ENCODE measurements at places on chromosomes 4 and X.

GRCh38 chrX:97009391-97009790 is 125.7 kb downstream of the RPA4 start:
- H3K27me3 ChIP-seq = peaks cover 8% of the 10 kb centered on the region
- no peak for DNase-seq
- no peaks in the 10 kb centered on the region for H3K36me3 ChIP-seq
- no peak overlapping the region for H3K27ac ChIP-seq

- H3K4me3 ChIP-seq = no peak overlapping the region
- no peak for DNase-seq
- no peaks in the 10 kb centered on the region for H3K4me1 ChIP-seq
- H3K27me3 ChIP-seq = no peaks in the 10 kb centered on the region
These were observed 35.8 kb upstream of the UCP1 start for GRCh38 chr4:140604544-140604943.

- peaks cover 75% of the 10 kb centered on the region for H3K4me1 ChIP-seq
- no peaks in the 10 kb centered on the region for H3K27me3 ChIP-seq
- H3K27ac ChIP-seq = peak overlapping the region; percentile 92
- DNase-seq = no peak
These were observed 6.3 kb downstream of the KLF3 start for GRCh38 chr4:38670109-38670901.

- H3K4me1 ChIP-seq = no peaks in the 10 kb centered on the region
- H3K27ac ChIP-seq = no peak overlapping the region
- H3K4me3 ChIP-seq = no peak overlapping the region
- H3K27me3 ChIP-seq = no peaks in the 10 kb centered on the region
- DNase-seq = no peak
- H3K36me3 ChIP-seq = no peaks in the 10 kb centered on the region
These were observed 69.9 kb downstream of the GASK1B start for GRCh38 chr4:158102904-158103303.

DNA sequence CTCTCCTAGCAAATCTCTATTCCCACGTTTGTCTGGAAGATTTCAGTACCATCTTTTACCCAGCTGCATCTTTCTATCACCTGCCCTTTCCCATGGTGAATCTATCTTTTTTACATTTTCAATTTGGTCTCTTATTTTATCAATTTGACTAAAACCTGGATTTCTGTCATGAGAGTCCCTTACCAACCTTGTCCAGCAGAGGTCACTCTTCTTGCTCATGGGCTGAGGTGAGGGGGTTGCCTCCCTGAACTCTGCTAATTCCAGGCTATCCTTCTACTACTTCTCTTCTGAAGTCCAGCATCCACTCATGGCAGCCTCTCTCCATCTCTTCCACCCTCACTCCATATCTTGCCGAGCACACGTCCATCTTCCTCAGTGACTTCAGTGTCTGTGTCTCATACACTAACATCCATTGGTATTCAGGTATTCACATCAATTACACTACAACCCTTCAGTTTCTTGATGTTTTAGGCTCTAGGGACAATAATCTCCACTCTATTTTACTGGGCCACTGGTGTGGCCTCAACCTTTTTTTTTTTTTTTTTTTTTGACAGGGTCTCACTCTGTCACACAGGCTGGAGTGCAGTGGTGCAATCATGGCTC is 17.8 kb upstream of the ZNF827 start:
- H3K4me3 ChIP-seq = no peak overlapping the region
- H3K36me3 ChIP-seq = no peaks in the 10 kb centered on the region
- H3K27ac ChIP-seq = no peak overlapping the region
- H3K4me1 ChIP-seq = no peaks in the 10 kb centered on the region

- DNase-seq = no peak
- H3K36me3 ChIP-seq = no peaks in the 10 kb centered on the region
- H3K4me3 ChIP-seq = no peak overlapping the region
These were observed 11.4 kb downstream of the RNF150 start for GRCh38 chr4:141121768-141122454.

GRCh38 chr4:122047456-122048425 is 95.9 kb upstream of the TRPC3 start:
- H3K27ac ChIP-seq = no peak overlapping the region
- H3K4me1 ChIP-seq = no peaks in the 10 kb centered on the region
- DNase-seq = no peak
- no peaks in the 10 kb centered on the region for H3K36me3 ChIP-seq
- H3K4me3 ChIP-seq = no peak overlapping the region

GRCh38 chr4:1846580-1846979 is 9.4 kb downstream of the LETM1 start:
- no peak overlapping the region for H3K4me3 ChIP-seq
- no peaks in the 10 kb centered on the region for H3K4me1 ChIP-seq
- no peak overlapping the region for H3K27ac ChIP-seq
- DNase-seq = no peak

GRCh38 chr4:140862177-140862442 is 105.9 kb upstream of the TBC1D9 start:
- no peak for DNase-seq
- H3K4me3 ChIP-seq = no peak overlapping the region

GRCh38 chrX:53683556-53684414 is 2.7 kb downstream of the HUWE1 start:
- H3K4me1 ChIP-seq = no peaks in the 10 kb centered on the region
- no peaks in the 10 kb centered on the region for H3K27me3 ChIP-seq

DNA sequence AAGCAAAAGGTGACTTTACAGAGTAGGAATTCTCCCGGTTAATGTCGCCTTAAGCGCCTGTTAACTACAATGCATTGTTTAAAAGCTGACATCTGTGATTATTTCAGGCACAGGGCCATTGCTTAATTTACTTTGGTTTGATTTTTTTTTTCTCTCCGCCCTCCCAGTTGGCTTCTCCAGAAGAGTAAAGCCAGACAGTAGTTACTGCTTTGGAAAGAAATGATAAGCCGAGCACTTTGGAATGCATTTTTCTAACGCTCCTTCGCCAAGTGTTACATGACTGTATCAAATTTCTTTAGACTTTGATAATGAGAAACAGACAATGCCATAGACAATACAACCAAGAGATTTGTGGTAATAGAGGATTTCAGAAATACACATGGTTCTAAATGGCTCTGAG is 383.0 kb upstream of the TENM3 start:
- H3K4me3 ChIP-seq = no peak overlapping the region
- no peaks in the 10 kb centered on the region for H3K4me1 ChIP-seq
- H3K27ac ChIP-seq = no peak overlapping the region

- no peaks in the 10 kb centered on the region for H3K4me1 ChIP-seq
- H3K36me3 ChIP-seq = no peaks in the 10 kb centered on the region
- H3K27ac ChIP-seq = no peak overlapping the region
- no peaks in the 10 kb centered on the region for H3K27me3 ChIP-seq
- DNase-seq = no peak
These were observed 3.3 kb downstream of the MYL5 start for GRCh38 chr4:677431-678293.

GRCh38 chr4:127162741-127163140 is 470.0 kb upstream of the INTU start:
- H3K27me3 ChIP-seq = no peaks in the 10 kb centered on the region
- H3K36me3 ChIP-seq = no peaks in the 10 kb centered on the region
- no peak overlapping the region for H3K27ac ChIP-seq
- no peak overlapping the region for H3K4me3 ChIP-seq
- DNase-seq = no peak

DNA sequence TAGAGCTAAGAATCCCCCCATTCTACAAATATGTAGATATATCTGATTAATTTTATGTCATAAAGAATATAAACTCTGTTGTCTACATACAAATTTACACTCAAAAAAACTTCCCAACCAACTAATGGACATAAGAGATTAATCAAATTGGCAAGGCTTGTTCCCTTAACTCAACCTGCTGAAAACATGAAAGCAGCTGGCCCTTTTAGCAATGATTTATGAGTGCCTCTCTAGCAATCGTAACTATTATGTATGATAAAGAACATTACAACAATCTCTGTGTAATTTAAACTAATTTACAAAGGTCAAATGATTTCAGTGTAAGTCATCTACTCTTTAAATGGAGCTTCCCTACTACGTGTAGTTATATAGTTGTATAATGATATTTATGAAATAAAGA is 83.1 kb upstream of the FTHL17 start:
- no peaks in the 10 kb centered on the region for H3K27me3 ChIP-seq
- no peak for DNase-seq
- no peaks in the 10 kb centered on the region for H3K4me1 ChIP-seq

- no peaks in the 10 kb centered on the region for H3K36me3 ChIP-seq
- H3K27me3 ChIP-seq = no peaks in the 10 kb centered on the region
- no peak for DNase-seq
- no peak overlapping the region for H3K4me3 ChIP-seq
These were observed 553.6 kb downstream of the STPG2 start for GRCh38 chr4:97589481-97590196.

DNA sequence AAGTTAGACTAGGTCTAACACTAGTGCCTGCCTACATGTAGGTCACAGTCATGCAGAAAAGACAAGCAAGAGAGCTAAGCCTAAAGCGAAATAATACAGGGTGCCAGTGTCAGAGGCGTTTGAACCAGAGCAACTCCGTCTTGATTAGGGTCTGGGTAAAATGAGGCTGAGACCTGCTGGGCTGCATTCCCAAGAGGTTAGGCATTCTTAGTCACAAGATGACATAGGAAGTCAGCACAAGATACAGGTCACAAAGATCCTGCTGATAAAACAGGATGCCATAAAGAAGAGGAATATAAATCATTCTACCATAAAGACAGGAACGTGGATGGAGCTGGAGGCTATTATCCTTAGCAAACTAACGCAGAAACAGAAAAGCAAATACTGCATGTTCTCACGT is 120.9 kb downstream of the BEND2 start:
- no peak overlapping the region for H3K4me3 ChIP-seq
- no peak for DNase-seq
- H3K27me3 ChIP-seq = no peaks in the 10 kb centered on the region
- H3K4me1 ChIP-seq = no peaks in the 10 kb centered on the region
- H3K36me3 ChIP-seq = no peaks in the 10 kb centered on the region

- no peaks in the 10 kb centered on the region for H3K36me3 ChIP-seq
- no peaks in the 10 kb centered on the region for H3K4me1 ChIP-seq
- no peak overlapping the region for H3K4me3 ChIP-seq
- no peak overlapping the region for H3K27ac ChIP-seq
- DNase-seq = no peak
- peaks cover 3% of the 10 kb centered on the region for H3K27me3 ChIP-seq
These were observed 155.0 kb downstream of the AMMECR1 start for GRCh38 chrX:110162867-110163266.

GRCh38 chrX:32045149-32045548 is 973.3 kb upstream of the FTHL17 start:
- no peaks in the 10 kb centered on the region for H3K27me3 ChIP-seq
- H3K4me3 ChIP-seq = no peak overlapping the region
- DNase-seq = no peak
- no peak overlapping the region for H3K27ac ChIP-seq
- H3K36me3 ChIP-seq = no peaks in the 10 kb centered on the region

GRCh38 chr4:74408639-74409038 is 36.3 kb upstream of the AREG start:
- no peaks in the 10 kb centered on the region for H3K4me1 ChIP-seq
- H3K27me3 ChIP-seq = no peaks in the 10 kb centered on the region
- H3K27ac ChIP-seq = no peak overlapping the region
- H3K4me3 ChIP-seq = no peak overlapping the region
- no peaks in the 10 kb centered on the region for H3K36me3 ChIP-seq

DNA sequence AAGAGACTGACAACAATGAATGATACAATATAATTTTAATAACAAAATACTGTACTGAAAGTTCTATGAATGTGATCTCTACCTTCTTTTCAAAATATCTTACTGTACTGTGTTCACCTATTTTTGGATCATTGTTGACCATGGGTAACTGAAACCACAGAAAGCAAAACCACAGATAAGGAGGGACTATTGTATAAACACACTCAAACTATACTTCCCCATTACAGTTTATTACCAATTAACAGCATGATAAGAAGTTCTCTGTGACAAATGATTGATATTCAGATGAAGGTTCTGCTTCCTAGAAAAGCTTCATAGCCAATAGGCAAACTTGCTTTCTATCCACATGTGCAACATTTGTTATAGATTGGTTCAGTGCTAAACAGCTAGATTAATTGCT is 50.1 kb downstream of the GABRG1 start:
- DNase-seq = no peak
- H3K4me3 ChIP-seq = no peak overlapping the region
- H3K27ac ChIP-seq = no peak overlapping the region
- no peaks in the 10 kb centered on the region for H3K27me3 ChIP-seq

DNA sequence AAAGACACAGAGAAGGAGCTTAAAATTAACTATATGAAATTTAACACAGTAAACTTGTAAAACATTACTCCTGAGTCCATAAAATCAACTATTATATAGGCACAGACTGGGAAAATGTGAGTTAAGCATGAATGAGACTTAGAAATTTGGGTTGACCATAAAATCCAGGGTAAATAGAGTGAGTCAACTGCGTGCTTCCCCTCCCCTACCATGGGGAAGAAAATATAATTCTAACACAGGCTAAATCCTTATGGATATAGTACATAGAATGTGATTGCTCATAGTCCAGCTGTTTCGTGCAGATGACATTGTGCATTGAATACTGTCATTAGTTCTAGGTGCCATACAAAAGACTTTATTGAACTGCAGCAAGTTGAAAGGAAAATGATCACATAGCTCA is 42.2 kb downstream of the KLHL5 start:
- peaks cover 35% of the 10 kb centered on the region for H3K36me3 ChIP-seq
- no peaks in the 10 kb centered on the region for H3K27me3 ChIP-seq
- H3K4me3 ChIP-seq = no peak overlapping the region
- no peaks in the 10 kb centered on the region for H3K4me1 ChIP-seq

DNA sequence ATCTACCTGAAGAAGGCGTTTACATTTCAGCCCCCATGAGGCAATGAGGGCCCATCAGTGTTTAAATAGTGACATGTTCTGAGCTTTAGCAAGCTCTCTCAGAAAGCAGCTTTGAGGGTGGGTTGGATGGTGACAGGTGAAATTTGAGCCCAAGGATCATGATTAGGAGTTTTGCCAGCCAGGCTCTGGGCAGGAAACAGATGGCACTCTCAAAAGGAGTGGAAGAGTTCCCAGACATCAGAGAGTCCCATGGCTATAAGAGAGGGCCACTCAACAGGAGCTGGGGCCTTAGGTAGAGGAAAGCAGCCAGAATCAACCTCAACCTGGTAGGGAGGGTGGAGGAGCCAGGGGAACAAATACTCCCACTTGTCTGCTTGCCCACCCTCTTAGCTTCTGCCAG is 499.8 kb downstream of the MID1IP1 start:
- DNase-seq = no peak
- no peaks in the 10 kb centered on the region for H3K36me3 ChIP-seq
- H3K4me1 ChIP-seq = no peaks in the 10 kb centered on the region
- H3K4me3 ChIP-seq = no peak overlapping the region

DNA sequence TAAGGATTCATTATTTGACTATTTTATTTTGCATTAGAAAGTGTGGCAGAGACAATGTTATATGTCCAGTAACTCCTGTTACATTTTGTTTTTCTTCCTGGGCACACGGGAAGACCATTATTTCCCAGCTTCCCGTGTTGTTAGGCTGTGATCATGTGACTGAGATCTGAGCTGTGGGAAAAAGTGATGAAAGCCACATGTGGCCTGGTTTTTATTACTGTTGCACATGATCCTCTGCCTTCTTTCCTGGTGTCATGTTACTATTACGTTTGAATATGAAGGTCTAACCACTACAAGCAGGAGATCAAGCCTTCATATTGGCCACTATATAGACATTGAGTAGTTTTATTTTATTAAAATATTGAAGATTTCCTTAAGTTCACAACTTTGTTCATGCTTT is 28.2 kb upstream of the MID1 start:
- no peaks in the 10 kb centered on the region for H3K27me3 ChIP-seq
- DNase-seq = no peak
- no peaks in the 10 kb centered on the region for H3K4me1 ChIP-seq
- no peak overlapping the region for H3K27ac ChIP-seq
- peaks cover 2% of the 10 kb centered on the region for H3K36me3 ChIP-seq
